Inflammatory macrophage treated with lipopolysaccharide for 1 hour (primary cell): ENCODE measurements at places on chromosomes 7 and 10.

- DNase-seq, result no peak
Measured at GRCh38 chr7:137110535-137110934, 233.0 kb downstream of the PTN start.

GRCh38 chr10:103049237-103049636 lies 131.1 kb downstream of the CNNM2 start:
- no peak for DNase-seq

- DNase-seq, result no peak
Measured at GRCh38 chr7:151381348-151382078, 28.3 kb downstream of the WDR86 start.

DNA sequence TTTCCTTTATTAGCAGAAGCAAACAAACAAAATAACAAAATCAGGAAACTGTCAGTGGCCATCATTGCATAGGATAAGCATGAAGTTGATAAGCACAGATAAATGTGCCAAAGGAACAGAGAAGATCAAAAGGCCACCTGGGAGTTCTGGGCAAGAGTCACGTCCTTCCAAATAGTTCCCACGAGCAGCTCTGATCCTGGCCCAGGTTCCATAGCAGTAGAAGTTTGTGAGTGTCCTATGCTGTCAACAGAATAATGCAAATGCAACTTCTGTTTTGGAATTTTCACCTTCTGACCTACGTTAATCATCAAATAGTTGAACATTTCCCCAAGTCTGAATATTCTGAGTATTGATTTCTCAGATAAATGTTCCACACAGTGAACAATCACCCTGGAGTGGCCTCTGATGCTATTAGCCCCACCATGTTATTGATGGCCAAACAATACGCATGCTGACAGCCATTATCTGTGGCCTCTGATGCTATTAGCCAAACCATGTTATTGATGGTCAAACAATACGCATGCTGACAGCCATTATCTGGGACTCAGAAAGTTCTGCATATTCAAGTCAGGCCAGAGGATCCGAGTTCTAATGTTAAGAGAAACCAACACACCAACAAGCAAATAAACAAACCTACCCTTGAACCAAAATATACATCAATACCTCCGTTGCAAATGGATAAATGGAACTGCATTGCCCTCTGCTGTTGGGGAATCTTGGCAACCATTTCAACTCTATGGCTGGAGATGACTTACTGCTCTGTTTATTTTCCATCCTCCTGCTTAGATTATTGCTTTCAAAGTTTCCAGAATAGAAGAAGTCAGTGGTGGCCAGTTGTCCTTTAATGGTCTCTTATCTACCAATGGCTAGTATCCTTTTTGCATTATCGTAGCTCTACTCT lies 63.3 kb downstream of the MRC1 start:
- DNase-seq, result no peak

DNA sequence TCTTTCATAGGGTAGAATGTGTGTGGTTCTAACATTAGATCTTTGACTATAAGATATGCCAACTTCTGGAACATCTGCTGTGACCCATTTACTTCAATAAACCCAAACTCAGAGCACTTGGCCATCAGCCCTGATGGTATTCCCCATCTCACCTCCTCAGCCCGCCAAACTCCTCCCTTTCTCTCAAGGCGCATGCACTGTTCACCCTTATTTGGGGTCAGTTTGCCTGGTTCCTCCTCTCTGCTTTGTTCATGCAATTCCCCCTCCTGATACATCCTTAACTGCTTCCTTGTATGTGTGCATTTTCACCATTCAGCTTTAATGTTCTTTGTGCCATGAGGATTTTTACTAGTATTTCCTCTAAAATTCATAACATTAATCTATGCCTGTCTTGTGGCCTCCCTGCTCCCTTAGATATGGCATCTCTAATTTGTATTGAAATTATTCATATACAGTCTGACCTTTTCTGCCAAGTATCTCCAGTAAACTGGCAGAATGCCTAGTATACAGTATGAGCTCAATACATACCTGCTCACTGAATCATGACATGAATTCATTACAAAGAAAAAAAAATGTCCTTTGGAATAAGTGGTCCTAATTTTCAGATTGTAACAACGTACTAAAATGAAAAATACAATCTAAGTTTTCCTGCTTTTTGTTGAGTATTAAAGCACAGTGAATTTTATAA lies 336.8 kb upstream of the IGFBP3 start:
- DNase-seq, result no peak

GRCh38 chr10:86715156-86715795 lies 41.1 kb upstream of the BMPR1A start:
- no peak for DNase-seq

DNA sequence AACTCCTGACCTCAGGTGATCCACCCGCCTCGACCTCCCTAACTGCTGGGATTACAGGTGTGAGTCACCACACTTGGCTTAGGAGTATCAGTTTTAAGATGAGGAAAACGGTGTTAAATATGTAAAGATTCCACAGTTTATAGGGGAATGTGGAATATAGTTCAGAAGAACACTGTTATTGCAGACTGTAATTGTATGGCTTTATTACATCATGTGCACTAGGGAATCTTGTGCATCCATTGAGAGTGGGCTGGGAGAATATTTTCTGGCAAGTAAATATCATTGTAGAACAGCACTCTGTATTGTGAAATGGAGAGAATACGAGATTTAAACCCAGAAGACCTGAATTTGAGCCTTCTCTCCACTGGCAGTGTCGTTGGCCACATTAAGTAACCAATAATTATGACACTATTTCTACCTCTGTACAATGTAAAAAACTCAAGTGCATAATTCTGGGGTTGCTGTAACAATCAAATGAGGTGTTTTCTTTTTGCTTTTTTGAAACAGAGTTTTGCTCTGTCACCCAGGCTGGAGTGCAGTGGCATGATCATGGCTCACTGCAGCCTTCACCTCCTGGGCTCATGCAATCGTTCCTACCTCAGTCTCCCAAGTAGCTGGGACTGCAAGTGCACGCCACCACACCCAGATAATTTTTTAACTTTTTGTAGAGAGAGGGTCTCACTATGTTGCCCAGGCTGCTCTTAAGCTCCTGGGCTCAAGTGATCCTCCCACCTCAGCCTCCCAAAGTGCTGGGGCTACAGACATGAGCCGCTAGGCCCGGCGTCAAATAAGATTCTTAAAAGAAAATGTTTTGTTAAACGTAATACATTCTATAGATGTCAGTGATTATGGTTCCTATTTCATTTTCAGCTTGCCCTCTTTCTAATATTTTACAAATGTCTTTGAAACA lies 12.0 kb upstream of the PARD3 start:
- DNase-seq, result no peak

DNA sequence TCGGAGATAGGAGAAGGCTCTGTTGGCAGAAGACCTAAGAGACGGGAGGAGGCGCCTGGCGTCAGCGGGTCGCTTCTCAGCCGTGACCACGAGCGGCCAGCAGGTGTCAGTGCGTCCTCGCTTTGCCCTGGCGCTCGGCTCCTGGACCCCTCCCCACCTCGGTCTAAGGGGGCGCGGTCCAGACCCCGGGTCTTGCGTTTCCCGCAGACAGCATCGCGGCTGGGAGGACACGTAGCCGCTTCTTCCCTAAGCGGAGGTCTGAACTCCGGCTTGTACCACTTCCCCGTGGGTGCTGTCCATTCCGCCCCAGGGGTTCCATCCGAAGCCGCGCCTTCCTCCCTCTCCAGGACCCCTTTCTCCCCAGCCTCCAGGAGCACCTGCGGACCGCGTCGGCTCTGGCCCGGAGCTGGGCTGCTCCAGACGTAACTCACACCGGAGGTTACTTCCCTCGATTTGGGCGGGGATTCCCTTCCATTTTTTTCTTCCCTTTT lies 593 bp upstream of the ADRA2A start:
- DNase-seq, result peak; percentile 31

DNA sequence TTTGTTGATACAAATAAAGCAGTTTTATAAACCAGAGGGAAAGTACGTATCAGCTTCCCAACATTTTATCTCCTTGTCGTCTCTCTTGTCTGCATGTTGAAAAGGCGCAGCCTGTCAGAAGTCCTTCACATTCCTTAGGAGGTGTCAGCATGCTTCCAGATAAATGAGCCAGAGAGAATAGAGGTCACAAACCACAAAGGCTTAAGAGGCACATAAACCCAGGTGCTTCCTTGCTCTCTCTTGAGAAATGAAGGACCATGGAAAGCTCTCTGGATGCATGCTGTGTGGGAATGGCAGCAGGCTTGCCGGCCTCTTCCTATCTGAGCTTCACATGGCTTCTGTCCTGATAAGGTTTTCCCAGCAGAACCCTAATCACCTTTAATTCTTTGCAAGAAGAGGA lies 448.5 kb downstream of the XPNPEP1 start:
- no peak for DNase-seq

- no peak for DNase-seq
Measured at GRCh38 chr10:119535837-119536507, 6.5 kb downstream of the RGS10 start.

DNA sequence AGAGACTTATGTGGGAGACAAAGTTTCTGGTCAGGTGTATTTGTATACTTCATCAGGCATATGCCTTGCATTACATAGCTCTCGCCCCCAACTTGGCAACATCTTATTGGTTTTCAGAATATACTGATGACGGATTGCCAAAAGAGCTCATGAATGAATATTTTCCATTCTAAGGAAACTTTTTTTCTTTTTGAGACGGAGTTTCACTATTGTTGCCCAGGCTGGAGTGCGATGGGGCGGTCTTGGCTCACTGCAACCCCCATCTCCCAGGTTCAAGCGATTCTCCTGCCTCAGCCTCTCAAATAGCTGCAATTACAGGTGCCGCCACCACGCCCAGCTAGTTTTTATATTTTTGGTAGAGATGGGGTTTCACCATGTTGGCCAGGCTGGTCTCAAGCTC lies 6.0 kb downstream of the CYCS start:
- no peak for DNase-seq

- no peak for DNase-seq
Measured at GRCh38 chr7:69751026-69751425, 152.8 kb downstream of the AUTS2 start.

DNA sequence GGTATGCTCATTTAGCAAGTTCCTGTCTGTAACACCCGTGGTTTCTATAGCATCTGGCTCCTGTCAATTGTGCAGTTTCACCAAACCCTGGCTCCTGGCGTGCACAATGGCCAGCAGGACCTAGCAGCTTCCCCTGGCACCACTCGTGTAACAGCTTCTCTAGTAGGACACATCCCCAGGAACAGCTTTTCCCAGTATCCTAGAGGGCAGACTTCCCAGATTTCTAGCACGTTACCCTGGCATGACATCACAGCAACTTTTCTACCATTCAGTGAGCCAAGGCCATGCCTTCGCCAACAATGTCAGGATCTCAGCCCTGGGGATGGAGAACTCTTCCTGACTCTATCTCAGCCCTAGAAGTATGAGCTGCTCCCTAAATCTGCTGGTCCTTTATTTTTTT lies 6.5 kb downstream of the YME1L1 start:
- no peak for DNase-seq

DNA sequence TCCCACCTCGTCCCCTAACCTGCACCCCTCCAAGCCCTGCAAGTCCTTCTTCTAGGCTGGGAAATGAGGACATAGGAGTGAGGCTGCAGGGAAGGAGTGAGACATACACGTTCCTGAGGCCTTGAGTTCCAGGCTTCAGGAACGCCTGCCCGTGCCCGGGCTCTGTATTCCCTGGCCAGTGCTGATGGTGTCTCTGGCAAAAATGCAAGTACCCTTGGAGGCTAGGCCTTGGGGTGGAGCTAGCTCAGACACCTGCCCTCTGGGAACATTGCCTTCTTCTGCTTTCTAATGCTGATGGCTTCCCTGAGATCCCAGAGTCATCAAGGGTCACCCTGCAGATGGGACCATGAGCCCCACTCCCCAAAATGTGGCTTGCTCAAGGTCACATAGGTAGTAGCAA lies 76.0 kb downstream of the GRK5 start:
- DNase-seq, result no peak

- no peak for DNase-seq
Measured at GRCh38 chr7:27948861-27949260, 208.9 kb downstream of the TAX1BP1 start.

GRCh38 chr7:152949253-152949652 lies 189.7 kb downstream of the ACTR3B start:
- DNase-seq, result no peak

DNA sequence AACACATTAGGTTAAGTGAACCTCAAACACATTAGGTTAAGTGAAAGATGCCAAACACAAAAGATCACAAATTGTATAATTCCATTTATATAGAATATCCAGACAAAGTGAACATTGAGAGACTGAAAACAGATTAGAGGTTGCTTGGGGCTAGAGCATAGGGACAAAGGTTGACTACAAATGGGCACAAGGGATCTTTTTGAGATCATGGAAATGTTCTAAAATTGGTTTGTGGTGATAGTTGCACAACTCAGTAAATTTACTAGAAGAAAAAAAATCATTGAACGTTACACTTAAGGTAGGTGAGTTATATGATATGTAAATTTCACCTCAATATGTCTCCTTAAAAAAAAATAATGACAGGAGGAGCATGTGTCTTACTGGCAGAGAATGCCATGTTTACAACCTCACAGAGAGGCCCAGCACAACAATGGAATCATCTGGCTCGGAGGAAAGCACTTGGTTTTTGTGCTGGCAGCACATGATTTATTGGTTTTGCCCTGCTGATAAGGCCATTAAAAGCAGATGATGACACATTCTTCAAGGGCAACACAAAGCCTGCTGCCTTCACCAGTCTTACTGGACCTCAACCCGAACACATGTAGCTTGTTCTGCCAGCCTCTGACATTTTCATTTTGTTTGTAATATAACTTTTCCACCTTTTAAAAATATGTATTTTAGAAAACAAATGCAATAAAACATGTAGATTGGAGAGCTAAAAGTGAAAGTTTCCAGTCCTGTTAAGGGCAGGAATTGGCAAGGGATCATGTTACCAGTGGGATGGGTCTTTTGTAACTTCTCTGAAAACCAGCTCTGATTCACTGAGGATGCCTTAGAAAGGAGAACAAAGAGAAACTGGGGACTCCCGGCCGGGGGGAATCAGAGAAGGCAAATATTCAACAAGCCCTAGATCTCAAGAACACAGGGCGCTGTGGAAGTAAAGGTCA lies 11.9 kb upstream of the LMOD2 start:
- DNase-seq, result peak; percentile 10

- DNase-seq, result peak; percentile 32
Measured at GRCh38 chr10:89888321-89889070, 187.1 kb downstream of the KIF20B start.

- DNase-seq, result no peak
Measured at GRCh38 chr10:133554600-133554999, 10.8 kb downstream of the SYCE1 start.

GRCh38 chr10:102540023-102540422 lies 36.3 kb downstream of the SUFU start:
- DNase-seq, result peak; percentile 22

DNA sequence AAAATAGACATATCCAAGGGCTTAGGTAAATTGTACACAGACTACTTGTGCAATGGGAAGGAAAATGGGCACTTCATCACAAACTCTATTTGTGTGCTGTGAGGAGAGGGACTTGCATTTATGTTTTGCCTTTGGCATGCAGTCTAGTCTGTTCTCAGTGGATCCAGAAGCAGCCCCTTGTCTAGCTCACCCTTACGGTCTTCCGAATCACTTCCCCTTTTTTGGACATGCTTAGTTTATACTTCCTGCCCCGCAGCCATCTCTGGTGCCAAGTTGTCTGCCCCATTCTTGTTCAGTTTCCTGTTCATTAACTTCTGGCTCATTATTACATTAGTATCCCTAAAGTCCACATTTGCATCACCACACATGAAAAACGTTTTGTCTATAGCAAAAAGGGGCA lies 161.6 kb downstream of the NRCAM start:
- no peak for DNase-seq
